Stimulated activated CD4-positive, alpha-beta T cell treated with anti-CD3 and anti-CD28 coated beads, TNF-alpha, amount 100 ng/mL, for 24 hours (primary cell): ENCODE measurements at places on chromosomes 11 and 22.
A peak's percentile ranks its signal among the peaks of the same experiment; 100 is the strongest.

GRCh38 chr11:114893329-114893728, 215.0 kb downstream of the NXPE2 start:
- DNase-seq: no peak

GRCh38 chr11:119551420-119552105, 128.6 kb upstream of the THY1 start:
- DNase-seq: no peak

GRCh38 chr22:23564276-23564675, 15.8 kb downstream of the IGLL1 start:
- DNase-seq: no peak

DNA sequence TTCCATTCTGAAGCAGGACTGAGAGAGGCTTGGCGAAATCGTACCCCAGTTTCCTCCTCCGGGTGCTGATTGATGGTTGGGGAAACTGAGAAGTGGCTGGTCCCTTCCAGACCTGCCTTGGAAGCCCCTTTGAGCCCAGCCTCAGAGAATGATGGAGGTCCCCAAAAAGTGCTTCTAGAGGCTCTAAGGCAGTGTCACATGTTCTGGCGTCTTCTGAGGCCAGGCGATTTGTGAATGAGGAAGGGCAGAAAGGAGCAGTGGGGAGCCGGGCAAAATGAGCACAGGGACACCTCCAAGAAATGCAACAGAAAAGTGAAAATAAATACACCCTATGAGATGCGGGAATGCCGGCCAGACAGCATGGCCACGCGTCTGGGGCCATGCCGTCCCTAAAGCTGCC, 1.0 kb upstream of the LIF start:
- no peak for DNase-seq

GRCh38 chr11:119530509-119530908, 107.5 kb upstream of the THY1 start:
- no peak for DNase-seq

DNA sequence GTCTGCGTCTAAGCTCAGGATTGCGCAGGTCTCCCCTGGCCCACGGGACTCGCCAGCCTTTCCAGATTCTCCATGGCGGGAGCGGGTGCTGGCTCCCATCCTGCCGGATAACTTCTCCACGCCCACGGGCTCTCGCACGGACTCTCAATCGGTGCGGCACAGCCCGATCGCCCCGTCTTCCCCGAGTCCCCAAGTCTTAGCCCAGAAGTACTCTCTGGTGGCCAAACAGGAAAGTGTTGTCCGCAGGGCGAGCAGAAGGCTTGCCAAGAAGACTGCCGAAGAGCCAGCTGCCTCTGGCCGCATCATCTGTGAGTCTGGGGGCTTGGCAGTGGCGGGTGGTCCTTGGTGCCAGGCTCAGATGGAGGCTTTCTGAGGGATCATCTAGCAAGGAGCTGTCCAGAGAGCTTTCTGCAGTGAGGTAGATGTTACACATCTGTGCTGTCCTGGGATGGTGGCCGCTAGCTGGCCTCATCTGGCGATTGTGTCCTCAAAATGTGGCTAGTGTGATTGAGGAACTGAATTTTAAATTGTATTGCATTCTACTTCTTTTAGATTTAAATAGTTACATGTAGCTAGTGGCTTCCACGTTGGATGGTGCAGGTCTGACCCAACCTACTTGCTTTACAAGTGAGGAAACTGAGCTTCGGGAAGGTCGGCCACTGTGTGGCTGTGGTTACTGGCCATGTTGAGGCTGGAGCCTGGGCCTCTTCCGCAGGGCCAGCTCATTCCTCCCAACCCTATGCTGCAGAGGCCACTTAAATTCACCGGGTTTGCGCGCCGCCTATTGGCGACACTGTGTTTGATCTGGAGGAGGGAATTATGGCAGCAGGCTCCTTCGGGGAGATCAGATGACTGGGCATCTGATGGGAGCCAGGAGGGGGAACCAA, 6.7 kb downstream of the INCENP start:
- no peak for DNase-seq

GRCh38 chr11:57658023-57658361, 430 bp downstream of the CLP1 start:
- no peak for DNase-seq

DNA sequence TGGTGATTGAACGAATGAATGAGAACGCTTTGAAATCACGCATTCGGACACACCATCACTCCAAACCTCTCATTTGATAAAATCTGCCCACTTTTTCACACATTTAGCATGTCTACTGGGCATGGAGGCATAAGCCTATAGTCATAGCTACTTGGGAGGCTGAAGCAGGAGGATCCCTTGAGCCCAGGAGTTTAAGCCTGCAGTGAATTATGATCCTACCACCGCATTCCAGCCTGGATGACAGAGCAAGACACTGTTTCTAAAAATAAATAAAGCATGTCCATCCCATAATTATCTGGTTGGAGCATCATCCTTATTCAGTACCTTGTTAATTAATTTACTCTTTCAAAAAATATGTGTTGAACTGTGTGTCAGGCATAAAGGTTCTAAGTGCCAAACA, 3.3 kb upstream of the PICALM start:
- no peak for DNase-seq

GRCh38 chr11:46392421-46393230, 1.1 kb upstream of the CHRM4 start:
- peak; percentile 70 for DNase-seq

DNA sequence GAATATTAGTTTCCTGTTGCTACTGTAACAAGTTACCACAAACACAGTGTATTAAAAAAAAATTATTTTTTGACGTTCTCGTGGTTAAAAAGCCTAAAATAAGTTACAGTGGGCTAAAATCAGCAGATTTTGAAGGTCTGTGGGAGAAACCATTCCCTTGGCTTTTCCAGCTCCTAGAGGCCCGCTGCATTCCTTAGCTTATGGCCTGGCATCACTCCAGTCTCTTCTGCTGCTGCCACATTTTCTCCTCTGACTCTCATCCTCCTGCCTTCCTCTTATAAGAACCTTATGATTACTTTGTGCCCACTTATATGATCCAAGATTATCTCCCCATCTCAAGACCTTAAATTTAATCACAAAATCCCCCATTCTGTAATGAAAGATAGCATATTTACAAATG, 392.7 kb downstream of the GUCY1A2 start:
- DNase-seq: no peak

DNA sequence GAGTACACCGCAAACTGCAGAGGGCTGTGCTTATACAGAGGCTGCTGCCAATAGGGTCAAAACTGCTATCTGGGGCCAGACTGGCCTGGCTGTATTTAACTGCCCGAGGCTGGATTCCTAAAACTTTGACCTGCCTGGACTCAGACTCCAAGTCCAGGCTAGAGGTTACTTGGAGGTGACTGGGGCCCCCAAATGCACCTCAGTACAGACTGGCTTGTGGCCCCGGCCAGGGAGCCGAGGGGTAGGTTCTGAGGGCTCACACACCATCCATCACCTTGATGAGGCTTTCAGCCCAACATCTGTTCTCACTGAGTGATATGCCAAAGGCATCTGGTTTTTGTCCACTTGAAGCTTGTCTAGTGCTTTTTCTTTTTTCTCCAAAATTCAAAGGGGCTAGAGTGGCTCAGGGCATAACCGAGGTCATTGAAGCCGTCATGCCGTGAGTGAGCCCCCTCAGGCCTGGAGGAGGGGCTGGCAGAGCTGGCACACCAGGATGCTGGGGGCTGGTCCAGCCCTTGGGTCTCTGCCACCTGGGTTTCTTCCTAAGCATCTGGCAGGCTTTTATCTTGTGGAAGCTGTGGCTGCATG, 52.4 kb upstream of the TTLL12 start:
- DNase-seq: no peak

DNA sequence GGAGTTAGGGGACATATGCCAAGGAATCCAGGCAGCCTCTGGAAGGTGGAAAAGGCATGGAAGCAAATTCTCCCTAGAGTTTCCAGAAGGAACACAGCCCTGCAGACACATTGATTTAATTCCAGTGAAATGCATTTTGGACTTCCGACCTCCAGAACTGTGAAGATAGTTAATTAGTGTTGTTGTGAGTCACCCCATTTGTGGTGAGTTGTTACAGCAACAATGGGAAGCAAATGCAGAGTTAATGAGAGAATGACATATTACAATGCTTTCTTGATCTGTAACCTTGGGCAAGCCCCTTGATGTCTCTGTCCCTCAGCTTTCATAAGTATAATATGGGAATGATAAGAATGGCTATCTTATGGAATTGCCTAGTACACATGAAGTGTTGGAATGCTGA, 178.7 kb downstream of the KIRREL3 start:
- DNase-seq: no peak

DNA sequence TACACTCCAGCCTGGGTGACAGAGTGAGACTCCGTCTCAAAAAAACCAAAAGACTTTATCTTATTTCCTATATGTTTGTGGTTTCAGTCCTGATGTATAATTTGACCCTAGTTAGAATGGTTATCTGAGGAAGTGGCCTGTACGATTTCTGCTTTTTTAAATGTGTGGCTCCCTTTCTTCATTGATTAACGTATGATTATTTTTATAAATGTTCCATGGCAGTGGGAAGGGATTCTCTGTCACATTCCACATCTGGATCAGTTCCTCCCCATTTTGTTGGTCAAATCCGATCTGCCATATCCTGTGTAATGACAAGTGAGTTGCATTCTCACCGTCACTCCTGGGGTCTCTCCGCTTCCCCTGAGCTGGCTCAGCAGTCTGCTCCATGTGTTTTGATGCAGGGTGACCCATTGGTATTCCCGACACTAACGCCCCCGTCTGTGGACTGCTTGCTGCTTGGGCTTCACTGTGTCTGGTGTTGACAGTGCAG, 20.3 kb downstream of the NEAT1 start:
- DNase-seq: no peak

DNA sequence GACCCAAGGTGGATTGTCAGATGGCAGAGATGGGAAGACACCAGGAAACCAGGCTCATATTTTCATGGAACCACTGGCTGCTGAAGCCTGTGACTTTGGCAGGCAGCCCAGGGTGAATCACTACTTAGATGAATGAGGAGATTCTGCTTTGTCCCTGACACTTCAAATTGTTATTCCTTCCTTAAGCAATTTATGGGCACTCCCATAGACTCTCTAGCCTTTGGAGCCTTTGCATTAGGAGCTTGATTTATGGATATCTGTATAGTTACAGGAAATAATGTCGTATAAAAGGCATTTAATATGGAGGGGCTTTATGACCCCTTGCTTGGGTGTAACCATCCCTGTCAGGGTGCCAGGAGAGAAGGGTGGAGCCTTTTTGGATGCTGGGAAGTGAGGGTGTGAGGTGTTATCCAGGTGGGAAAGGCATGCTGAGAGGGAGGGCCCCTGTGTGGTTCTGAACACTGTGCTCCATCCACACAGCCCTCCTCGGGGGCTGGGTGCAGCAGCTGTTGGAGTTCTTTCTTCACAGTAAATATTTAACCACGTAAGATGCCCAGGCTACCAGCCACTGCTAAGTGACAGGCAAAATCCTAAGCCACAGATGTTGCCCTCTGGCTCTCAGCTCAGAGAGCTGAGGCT, 35.3 kb downstream of the IL18 start:
- DNase-seq: no peak

DNA sequence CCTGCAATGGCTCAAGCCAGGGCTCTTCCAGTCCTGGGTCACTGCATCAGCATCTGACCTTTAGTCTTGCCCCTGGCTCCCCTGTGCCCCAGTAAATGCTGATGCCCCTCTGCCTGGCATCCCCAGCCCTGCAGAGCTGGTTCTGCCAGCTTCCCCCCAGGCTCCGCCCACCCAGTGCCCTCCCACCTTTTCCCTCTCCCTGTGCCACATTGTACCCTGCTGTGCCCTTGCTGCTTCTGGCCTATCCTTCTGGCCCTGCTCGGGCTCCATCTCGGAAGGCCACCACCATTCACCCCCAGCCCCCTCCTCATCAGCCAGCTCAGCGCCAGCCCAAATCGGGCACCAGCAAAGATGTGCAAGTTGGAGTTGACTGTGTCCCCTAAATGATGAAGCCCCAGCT, 7.4 kb downstream of the CAPN5 start:
- no peak for DNase-seq

GRCh38 chr11:113113801-113114704, 152.8 kb downstream of the NCAM1 start:
- peak; percentile 1 for DNase-seq

- DNase-seq: no peak
Measured at GRCh38 chr11:100703801-100704575, 16.9 kb downstream of the ARHGAP42 start.

DNA sequence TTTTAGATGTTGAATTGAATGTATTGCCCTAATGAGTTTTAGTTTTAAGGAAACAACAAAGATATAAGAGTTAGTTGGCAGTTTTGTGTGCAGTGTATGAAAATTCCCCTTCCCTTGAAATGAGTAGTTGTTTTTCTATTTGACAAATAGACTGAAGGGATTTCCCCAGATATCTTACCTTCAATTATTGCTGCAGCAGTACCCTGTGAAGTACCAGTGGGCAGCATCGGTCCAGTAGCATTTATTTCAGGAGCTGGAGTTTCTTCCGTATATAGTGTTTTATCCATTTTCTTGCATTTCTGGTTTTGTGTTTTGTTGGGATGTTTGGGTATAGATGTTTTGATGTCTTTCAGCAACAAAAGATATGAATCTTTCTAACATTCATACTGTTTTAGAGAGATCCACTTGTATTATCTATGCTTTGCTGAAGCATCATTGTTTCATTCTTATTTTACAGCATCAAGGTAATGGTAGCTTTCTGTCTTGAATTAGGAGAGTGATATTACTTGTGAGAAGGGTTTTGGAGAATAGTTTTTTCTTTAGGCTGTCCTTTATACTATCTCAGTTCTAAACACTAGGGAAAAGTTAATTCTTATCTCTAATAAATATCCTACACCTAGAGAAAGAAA, 7.4 kb downstream of the KMT2A start:
- no peak for DNase-seq

GRCh38 chr11:31798554-31799434, 12.3 kb downstream of the PAX6 start:
- no peak for DNase-seq

DNA sequence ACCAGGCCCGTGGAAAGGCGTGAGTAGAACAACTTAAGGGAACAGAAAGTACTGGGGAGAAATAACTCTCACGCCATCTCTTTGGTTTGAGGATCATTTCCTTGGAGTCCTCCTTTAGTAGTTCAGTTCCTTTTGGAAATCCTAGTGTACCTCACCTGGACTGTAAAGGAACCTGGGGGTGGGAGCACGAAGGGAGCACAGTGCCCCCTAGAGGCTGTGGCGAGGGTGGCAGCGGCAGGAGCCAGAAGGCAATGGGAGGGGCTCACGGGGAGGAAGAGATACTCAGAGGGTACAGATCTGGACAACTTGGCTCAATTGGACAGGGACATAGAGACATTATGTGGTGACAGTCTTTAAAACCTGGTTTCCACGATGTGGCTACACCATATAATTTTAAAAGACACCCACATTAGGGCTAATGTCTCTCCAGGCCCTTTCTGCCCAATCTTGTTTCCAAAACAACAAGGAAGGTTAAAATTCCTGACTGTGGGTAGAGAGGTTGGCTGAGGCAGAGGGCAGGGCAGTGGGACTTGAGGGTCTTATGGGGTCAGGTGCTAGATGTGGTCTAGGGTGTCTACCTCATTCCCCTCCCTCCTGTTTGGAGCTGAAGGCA, 87.0 kb downstream of the CSNK2A3 start:
- peak; percentile 64 for DNase-seq

DNA sequence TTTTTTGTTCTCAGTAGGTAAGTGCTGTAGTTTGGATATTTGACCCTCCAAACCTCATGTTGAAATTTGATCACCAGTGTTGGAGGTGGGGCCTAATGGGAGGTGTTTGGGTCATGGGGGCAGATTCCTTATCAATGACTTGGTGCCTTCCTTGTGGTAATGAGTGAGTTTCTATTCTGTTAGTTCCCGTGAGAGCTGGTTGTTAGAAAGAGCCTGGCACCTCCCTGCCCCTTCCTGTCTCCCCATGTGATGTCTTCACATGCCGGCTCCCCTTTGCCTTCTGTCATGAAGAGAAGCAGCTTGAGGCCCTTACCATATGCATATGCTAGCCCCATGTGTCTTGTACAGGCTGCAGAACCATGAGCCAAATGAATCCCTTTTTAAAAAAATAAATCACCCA, 138.3 kb downstream of the TMEM135 start:
- DNase-seq: no peak
